Heart right ventricle (tissue), 16 donors: ENCODE measurements at places on chromosomes 11 and 22. TPM values are rescaled to one million over a fixed set of nuclear protein-coding genes. Genes with fewer than 3 reads are reported as not detected.

TRPM5 gene
- not detected for polyA plus RNA-seq

TIMM10B gene
- 16.3 TPM for polyA plus RNA-seq

SAA4 gene
- not detected for polyA plus RNA-seq

MRGPRE gene
- not detected for polyA plus RNA-seq

TRIM48 gene
- polyA plus RNA-seq: not detected

POU2AF2 gene
- not detected for polyA plus RNA-seq

FANCF gene
- 3.5 TPM for polyA plus RNA-seq

FOLR1 gene
- 0.16 TPM for polyA plus RNA-seq

GP1BB gene
- 56.1 TPM for polyA plus RNA-seq

PDGFB gene
- 14.5 TPM for polyA plus RNA-seq

MYEOV gene
- not detected for polyA plus RNA-seq

AIFM3 gene
- polyA plus RNA-seq: 0.29 TPM

ATP6V1E1 gene
- 278 TPM for polyA plus RNA-seq

OR2AG1 gene
- polyA plus RNA-seq: not detected

OR56A1 gene
- polyA plus RNA-seq: not detected

OR8J1 gene
- not detected for polyA plus RNA-seq
